ENCODE measurements at places on chromosomes 16 and 17.

GRCh38 chr16:86220561-86220960, 289.8 kb upstream of the FOXF1 start:
- no peak for DNase-seq

DNA sequence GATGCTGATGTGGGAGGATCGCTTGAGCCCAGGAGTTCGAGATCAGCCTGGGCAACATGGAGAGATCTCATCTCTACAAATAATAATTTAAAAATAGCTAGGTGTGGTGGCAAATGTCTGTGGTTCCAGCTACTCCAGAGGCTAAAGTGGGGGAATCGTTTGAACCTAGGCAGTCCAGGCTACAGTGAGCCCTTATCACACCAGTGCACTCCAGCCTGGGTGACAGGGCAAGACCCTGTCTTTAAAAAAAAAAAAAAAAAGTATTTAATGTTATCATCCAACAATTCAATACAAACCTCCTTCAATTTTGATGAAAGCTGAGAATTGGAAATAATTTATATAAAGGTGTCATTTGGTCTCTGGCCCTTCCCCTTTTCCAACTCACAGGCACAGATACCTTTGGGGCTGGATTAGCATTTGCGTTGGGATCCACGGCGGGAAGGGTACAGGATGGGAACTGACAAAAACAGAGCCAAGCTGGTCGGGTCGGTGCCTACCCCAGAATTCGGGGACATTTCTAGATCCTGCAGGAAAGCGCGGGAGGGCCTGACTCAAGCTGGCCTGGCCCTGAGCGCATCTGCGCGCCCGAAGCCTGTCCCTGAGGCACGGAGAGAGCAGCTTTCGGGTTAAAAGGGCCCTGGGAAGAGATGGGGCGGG, 860 bp upstream of the DCAF7 start:
- DNase-seq = no peak

- no peak for DNase-seq
Observed at GRCh38 chr17:4310354-4311060, 46.7 kb upstream of the ANKFY1 start.

GRCh38 chr16:65510850-65511249, 389.0 kb upstream of the CDH11 start:
- no peak for DNase-seq

Data from NCI-H69 (cell line).